ENCODE measurements at places on chromosomes 13 and 19.

DNA sequence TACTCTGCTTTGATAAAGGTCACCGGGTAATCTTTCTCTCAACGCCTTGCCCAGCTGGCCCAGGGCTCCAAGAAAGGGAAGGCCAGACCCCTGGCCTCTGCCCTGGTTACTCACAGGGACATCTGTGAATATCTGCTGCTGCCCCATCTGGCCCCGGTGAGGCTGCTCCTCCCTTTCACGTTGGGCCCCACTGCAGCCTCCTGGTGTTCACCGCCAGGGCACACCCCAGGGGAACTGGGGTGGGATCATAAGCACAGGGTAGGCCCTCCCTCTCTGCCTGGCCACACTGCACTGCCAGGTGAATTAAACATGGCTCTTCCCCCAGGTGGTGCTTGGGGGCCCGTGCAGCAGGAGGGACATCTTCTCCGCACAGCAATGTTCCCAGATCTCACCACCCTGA is 12.7 kb downstream of the LAIR1 start:
- DNase-seq = no peak

- no peak for DNase-seq
Observed at GRCh38 chr13:26222520-26223046, 469 bp upstream of the RNF6 start.

DNA sequence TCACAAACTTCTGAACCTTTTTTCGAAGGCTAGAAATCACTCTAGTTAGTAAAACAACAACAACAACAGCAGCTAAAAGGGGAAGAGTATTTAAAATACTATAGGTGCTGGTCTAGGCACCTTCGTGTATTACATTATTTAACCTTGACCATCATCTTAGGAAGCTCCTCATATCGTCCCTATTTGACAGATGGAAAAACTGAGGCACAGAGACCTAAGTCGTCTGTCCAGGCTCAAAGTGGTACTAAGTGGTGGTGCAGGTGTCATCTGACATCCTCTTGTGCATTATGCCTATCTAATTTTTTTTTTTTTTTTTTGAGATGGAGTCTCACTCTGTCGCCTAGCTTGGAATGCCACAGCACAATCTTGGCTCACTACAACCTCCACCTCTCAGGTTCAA is 29.1 kb downstream of the CATSPERD start:
- DNase-seq = no peak

DNA sequence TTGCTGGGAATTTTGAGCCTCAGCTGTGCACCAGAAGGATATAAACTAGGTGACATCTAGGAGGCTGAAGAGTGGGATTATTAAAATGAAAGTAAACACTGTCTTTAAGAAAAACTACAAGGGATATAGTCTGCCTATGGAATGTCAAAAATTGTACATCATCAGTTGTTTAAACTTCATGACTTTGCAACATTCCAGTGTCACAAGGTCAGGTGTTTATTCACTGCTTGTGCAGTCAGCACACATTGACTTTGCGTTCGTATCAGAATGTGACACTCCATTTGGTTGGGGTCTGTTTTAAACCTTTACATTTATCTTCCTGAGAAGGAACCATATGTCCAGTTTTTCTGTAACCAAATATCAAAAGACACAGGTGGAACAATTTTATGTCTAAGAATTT is 85.6 kb downstream of the KL start:
- no peak for DNase-seq

GRCh38 chr13:98410612-98411011 is 166.3 kb downstream of the STK24 start:
- DNase-seq = no peak

- no peak for DNase-seq
Observed at GRCh38 chr13:23348262-23349127, 85.0 kb downstream of the SACS start.

DNA sequence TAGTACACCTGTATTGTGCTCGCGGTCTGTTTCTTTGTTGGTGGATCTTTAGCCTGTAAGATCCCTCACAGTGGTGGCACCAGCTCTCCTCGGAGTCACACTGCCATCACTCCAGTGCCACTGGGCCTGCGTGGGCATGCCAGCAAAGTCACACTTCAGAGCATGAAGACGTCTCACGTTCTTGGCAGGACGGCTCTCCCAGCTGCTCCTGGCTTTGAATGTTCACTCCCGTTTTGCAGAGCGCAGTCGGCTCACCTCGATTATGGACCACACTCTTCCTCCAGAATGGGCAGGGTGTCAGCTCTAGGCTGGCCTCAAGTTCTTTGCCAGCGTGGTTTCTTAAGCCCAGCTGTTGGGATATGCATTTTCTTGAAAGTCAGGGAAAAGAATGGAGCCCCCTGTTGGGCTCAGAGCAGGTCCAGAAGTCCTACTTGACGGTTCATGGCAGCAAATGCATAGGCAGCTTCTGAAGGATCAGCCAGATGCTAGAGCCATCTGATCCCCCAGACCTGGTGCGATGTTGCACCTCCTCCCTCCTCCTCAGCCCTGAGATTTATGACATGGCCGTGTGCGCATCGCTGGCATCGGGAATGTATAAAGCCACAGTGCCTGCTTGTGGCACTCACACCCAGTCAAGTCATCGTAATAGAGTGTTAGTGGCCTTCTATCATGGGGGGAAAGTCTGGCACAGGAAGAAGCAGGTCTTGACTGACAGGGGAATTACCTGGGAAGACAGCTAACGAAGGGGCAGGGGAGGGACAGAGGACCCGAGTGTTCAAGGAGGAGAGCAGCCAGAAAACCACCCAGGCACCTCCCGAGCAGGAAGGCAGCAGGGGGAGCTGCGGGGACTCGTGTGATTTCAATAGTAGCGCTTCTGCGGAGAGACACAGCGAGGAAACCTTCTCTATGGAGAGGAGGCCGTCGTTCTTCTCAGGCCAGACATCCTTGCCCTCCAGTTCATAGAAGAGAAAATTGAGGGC is 40.2 kb upstream of the NPAS1 start:
- DNase-seq = no peak

DNA sequence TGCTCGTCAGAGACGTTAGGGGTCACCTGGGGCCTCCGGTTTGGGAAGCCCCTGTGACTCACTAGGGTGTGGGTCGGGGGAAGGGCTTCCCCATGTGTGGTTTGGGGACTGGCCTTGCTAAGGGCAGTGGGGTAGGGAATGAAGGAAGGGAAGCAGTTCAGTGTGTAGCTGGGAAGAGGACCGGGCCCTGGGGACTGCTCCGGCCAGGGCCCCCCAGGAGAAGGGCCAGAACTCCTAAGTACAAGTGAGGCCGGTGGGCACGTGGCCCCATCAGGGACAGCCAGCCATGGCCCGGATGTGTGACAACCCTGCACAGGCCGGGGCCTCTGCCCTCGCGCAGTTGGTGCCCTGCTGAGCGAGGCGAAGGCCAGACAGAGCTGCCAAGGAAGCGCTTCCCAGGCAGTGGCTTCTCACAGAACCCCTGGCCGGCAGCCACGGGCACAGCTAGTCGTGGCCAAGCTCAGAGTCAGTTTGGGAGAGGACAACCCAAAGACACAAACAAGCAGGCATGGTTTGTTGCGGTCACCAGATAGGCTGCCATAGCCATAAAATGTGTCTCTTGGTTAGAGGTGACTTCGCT is 25.7 kb downstream of the TEX29 start:
- no peak for DNase-seq

DNA sequence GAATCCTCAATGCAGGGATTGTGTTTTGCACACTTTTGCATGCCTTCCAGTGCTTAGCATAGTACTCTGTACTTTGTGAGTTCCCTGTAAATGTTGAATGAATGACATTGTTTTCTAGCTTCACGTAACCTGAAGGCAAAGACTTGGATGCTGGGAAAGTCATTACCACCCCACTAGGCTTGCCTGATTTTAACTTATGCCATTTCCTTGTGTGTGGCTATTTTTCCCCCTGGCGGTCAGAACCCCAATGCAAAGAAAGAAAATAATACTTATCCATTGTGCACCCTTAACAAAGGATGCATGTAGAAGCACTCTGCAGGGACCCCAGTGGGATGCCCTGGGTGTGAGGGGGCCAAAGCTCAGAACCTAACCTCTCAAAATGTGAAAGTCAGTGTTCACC is 1.2 kb upstream of the ENOX1 start:
- no peak for DNase-seq

DNA sequence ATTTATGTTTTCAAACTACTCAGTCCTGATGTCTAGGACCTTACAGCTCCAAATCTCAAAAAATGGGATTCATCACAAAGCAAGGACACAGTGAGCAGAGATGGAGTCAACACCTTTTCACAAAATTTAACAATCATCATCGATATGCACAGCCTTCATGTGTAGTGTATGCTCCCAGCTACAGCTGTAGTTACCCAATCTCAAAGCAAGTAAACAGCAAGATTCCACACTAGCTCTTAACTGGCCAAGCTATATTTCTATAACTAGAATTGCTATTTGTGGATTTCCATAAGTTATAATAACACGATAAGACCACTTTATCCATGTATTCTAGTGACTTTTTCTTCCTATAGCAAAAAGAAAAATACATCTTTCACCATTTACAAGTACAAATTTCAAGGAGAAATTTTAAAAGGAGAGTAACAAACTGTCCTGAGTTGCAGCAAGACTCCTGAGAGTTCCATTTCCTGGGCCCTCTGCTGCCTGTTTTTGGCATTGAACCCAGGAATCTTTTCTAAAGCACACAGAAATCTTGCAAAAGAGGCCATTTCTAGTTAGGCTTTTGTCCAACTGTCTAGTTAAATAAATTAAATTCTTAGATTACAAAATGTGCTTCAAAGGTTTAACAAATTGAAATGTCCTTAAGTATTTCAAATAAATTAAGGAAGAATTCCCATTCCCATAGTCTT is 460.6 kb downstream of the FGF14 start:
- no peak for DNase-seq

DNA sequence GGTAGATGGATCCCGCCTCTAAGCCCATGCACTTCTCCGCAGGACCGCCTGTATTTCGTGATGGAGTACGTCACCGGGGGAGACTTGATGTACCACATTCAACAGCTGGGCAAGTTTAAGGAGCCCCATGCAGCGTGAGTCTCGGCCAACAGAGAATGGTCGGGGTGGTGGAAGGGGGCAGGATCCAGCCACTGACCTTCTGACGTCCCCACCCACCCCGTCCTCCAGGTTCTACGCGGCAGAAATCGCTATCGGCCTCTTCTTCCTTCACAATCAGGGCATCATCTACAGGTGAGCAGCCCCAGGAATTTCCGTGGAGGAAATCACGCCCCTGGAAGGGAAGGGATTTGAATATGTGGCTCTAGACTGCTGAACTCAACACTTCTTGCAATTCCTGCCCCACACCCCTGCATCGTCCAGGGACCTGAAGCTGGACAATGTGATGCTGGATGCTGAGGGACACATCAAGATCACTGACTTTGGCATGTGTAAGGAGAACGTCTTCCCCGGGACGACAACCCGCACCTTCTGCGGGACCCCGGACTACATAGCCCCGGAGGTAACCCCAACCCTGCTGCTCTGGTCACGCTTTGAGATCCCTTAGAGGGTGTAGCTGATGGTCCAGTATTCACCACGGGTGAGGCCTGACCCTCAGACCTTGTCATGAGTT is 8.8 kb upstream of the CACNG7 start:
- DNase-seq = no peak

DNA sequence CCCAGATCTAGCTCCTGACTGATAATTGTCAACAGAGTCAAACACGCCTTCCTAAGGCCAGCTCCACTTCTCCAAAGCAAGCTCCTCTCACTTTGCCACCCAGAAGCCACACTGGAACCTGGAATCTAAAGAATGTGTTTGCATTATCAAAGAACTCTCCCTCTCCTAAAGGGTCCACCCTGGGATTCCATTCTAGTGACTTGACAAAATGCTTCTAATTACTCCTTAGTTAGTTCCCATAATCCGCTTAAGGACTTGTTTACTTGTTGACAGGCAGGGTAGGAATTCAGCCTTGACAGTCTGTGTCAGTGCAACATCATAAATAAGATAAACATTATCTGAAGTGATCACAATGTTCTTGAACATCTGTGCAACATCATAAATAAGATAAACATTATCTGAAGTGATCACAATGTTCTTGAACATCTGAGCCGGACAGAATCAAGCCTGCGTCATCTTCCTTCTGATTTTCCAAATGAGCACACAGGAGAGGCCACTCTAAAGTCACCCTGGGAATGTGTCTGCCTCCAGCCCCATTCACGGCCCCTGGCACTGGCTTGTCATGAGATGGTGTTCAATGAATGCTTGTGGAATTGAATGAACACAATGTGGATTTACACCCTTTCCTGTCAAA is 512.1 kb downstream of the IRS2 start:
- no peak for DNase-seq

- no peak for DNase-seq
Observed at GRCh38 chr19:31595521-31595920, 246.3 kb upstream of the TSHZ3 start.

DNA sequence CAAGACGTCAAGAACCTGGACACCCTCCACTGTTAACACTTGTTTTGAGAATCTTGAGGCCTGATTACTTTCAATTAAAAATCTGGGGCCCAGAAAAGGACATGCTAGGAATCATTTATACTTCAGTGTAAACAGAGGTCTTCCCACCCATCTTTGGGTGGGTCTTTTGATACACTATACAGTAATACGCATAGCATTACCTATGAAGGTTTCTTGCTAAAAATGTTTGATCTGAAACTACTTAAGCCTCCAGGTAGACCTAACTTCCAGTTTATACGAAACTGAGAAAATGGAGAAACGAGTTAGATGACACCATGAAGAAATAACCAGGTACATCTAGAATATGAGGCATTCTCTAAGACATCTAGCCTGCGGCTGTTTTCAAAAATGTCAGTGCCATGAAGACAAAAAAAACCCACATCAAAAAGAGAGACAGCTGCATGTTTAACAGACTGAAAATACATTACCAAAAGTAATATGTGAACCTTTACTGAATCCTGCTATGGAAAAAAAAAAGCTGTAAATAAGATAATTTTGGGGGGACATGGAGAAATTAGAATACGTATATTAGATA is 36.6 kb downstream of the TGDS start:
- no peak for DNase-seq

GRCh38 chr19:3842948-3843347 is 25.9 kb downstream of the ZFR2 start:
- DNase-seq = no peak

DNA sequence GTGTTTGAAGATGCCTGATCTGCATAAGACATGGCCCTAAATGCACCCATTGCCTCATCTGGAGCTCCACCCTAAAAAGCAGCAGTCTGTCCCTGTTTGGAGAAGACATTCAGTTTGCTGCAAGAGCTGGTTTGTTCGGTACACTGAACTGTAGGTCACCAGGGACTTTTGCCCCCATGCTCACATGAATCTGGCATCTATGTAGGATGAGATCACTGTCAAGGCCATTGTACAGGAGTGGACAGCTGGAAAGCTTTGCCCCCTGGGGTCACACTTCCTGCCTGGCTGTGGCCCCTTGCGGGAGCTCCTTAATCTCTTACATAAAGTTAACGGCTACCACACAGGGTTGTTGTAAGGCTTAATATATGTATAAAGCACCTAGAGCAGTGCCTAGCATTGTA is 73.0 kb downstream of the IPO5 start:
- DNase-seq = no peak

Data from germinal center (tissue), 1 donor.